ENCODE measurements at places on chromosomes 6 and 20.

DNA sequence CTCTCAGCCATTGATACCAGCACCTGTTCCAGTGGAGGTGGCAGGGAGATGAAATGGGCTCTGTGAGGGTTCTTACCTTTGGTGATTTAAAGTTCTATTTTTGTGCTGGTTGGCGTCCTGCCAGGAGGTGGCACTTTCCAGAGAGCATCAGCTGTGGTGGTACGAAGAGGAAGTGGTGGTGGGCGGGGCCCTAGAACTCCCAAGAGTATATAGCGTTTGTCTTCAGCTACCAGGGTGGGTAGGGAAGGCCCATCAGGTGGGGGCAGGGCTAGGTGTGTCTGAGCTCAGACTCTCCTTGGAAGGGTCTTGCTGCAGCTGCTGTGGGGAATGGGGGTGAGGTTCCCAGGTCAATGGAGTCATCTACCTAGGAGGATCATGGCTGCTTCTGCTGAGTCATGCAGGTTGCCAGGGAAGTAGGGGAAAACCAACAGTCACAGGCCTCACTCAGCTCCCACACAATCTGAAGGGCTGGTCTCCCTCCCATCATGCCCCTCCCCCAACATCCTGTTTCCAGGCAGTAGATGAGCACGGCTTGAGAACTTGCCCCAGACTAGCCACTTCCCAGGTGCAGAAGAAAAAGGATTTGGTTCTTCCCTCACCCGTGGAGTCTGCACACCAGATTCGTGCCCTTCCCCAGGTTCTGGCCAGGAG is 46.6 kb downstream of the MOXD1 start:
- no peak for DNase-seq

GRCh38 chr6:170451762-170452651 is 101.1 kb downstream of the PSMB1 start:
- no peak for DNase-seq

DNA sequence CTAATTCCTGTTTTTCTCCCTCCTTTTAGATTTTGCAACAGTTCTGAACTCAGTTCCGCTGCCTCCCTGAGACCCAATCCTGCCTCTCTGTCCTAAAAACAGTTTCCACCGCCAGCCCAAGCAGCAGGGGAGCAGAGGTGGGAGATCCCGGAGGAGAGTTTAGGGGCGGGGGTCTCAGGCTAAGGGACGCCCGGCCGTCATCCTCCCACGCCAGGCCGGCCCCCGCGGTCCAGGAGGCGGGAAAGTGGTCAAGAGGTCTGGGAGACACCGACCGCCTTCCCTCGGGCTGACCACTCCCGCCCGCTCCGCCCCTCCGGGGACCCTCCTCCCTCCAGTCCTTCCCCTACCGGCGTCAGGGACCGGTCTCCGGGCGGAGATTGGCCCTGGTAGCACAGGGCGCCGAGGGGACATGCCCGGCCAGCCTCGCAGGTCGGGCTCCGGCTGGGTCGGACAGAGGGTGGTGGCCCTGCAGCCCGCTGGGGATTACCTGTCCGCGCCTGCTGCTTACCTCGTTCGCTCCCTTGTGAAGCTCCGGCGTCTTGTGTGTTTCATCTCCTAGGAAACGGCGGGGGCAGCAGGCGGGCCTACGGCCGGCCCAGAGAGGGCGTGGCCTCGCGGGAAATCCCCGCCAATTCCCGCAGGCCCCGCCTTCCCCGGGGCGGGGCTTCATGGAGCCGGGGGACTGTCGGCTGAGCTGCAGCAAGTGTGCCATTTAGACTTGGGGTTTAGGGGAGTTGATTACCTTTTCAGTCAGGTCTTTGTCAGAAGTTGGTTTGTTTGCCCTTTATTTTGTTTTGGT is at the start of gene MAK:
MAK (minus strand) TSS at position 545 of the 799 bp plus-strand sequence. CDS start 7,891 bp downstream, outside the sequence.
- DNase-seq: no peak

DNA sequence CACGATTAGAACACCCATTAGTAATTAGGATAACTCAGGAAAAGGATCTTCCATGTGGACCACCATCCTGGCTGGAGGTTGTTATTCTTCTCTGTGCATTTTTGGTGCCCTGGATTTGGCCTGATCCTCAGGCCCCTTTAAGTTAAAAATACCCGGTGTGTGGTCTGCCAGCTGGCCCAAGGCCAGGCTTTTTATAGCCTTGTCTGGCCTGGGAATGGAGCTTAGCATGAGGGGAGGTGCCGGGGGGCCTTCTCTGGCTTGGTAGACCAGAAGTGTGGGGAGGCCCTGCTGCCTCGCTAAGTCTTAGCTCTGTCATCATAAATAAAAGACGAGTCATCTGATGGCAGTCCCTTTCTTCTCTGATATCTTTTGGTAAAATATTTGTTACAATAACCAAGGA is 71.4 kb downstream of the ARID1B start:
- DNase-seq: no peak

GRCh38 chr6:165556116-165556843 is 106.8 kb downstream of the PDE10A start:
- DNase-seq: no peak

GRCh38 chr6:37209461-37210205 is 39.7 kb downstream of the PIM1 start:
- DNase-seq: no peak

DNA sequence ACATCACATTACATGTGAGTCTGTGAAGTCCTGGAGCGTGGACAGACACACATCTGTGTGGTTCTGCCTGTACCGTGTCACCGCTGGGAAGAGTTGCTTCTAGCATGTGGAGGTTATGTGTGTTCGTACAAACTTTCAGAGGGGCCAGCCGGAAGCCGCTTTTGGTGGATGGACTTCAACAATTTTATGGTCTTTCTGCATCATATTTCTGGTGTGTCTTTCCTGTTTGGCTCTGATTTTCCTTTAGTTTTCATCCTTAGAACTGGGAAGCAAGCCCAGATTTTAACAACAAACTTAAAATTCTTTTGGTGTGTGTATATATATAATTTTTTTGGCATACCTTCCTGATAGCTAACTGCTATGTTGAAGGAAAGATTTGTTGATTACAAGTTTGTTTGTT is 71.2 kb downstream of the TIAM2 start:
- no peak for DNase-seq
